ENCODE measurements at places on chromosomes 7 and 10.
A peak's percentile ranks its signal among the peaks of the same experiment; 100 is the strongest.

- DNase-seq: no peak
Measured at GRCh38 chr10:119233821-119234220, 26.4 kb downstream of the GRK5 start.

DNA sequence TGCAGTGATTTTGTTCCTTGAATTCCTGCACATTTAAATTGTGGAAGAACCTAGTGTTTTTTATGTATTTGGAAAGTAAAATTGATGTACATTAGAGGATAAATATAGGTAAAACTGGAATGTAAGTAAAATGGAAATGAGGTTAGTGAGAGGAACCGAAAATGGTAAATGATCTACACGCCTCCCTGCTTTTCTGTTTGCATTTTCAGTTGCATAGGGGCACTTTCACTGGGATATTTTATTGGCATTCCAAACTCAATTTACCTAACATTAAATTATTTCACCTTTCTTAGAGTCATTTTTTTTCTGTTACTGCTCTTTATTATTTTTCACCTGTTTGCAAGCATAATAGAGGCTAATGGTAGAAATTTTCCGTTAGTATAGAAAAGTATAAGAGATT, 8.0 kb downstream of the CDK13 start:
- no peak for DNase-seq

DNA sequence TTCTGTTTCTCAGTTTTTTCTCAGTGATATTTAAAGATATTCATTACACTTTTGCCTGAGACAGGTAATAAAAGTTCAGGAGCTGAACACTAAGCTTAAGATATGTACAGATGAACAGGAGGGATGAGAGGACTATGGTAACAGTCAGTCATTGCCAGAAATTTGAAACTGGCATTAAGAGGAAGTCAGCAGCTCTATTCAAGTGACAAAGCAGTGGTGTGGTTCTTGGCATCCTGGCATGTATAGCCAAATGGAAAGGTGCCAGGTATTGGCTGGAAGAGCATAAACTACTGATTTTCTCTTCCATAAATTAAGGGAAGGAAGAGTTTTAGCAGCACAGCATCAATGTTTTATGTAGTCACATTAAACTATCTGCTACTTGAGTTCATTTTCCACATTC, 22.7 kb downstream of the HOXA1 start:
- no peak for DNase-seq

- no peak for DNase-seq
Measured at GRCh38 chr10:100506596-100507356, 12.9 kb downstream of the SEC31B start.

DNA sequence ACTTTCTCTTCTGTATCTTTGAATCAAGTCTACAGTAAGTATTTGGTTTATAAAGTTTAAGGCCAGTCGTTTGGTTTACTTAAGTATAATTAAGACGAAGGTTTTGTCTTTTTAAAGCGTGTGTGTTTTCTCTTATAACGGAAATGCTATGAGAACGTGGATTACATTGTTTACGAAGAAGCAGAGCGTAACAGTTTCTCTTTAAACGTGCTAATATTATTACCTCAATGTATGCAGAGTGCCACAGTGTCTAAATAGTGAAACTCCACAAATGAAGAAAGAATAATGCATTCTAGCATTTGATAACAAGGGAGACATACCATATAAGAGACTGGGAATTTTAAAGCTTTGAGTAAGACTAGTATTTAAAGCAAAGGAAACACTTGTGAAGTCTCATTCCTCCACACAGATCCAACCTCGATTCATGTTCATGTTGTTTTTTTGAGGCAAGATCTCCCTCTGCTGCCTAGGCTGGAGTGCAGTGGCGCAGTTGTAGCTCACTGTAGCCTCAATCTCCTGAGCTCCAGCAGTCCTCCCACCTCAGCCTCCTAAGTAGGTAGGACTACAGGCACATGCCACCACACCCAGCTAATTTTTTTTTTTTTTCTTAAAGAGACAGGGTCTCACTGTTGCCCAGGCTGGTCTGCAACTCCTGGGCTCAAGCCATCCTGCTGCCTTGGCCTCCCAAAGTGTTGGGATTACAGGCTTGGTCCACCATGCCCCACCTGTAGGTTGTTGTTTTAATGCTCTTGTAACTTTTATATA, 75.1 kb downstream of the ANKRD61 start:
- DNase-seq: no peak

DNA sequence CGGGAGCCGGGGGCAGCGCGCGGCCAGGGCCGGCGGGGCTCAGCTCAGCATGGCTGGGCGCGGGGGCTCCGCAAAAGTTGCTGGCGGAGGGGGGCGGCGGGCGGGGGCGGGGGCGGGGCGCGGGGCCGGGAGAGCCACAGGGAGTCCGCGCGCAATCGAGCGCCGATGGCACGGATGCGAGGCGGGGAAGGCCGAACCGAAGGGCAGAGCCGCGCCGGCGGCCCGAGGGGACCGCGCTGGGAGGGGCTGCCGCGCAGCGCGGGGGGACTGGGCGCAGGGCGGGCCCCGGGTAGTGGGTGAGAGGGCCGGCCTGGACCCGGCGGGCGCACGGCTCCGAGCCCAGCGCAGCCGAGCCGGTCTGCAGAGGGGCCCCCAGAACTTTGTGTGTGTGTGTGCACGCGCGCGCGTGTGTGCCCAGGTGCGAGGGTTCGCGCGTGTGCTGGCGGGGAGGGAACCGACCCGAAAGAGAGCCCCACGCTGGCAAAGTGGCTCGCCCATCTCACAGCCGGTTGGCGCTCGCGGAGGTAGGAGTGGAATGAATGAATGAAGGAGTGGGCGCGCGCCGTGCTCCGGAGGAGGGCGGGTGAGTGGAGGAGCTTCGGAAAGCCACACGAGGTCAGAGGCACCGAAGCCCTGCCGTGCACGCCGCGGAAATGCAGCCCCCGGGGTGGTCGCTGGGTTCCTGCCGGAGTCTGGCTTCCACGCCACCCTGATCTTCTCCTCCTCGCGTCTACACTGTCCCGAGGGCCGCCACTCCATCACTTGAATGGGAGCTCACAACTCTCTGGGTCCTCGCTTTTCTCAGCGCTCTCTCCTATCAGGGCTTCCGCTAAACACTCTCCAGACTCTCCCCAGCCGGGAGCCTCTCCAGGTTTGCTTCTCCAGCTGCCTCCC, at the start of gene HIPK2:
TSS of gene HIPK2 (minus strand) at position 51 of the 894 bp plus-strand sequence. CDS start 375 bp downstream, outside the sequence.
- DNase-seq: peak; percentile 56

DNA sequence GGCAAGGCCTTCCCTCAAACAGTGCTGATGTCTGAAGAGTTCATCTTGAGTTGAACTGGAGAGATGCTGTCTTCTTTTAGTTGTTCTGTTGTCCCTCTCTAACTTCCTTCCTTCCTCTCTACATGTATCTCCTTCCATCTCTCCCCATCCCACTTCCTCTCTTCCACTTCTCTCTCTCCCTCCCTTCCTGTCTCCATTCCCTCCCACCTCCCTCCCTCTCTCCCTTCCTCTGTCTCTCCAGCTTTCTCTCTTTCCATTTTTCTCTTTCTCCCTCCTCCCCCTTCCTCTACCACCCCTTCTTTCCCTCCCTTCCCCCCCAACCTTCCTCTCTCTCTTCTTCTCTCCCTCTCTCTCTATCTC, 40.7 kb upstream of the TNS3 start:
- DNase-seq: no peak

DNA sequence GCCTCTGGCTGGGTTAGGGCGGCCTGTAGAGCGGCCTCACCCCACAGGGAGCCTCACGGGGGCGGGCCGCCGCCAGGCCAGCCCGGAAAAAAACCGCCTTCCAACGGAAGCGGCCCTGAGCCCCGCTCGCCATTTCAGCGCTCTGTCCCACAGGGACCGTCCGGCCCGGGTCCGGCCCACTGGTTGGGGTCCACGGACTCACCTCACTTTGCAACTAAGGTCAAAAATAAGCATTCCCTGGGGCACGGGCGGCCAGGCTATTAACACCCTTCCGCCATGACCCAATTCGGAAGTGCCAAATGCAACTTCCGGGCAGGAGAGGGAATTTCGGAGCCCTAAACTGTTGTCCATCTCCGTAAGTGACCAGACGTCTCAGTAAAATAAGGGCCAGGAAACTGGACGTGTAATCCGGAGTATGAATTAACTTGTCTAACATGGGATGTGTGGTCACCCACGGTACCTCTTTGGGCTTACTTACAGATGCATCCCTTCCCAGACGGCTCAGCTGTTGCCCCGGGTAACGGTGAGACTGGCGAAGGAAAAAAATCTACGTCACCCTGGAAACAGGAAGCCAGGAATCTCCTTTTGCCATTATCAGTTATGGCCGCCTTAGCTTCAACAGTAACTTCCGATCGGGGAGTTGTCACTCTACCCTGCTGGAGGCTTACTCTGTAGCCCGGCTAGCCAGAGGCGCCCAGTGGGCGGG, at the start of gene BBIP1:
TSS of gene BBIP1 (minus strand) at position 538 of the 706 bp plus-strand sequence. CDS start 1,023 bp downstream, outside the sequence.
- DNase-seq: no peak

DNA sequence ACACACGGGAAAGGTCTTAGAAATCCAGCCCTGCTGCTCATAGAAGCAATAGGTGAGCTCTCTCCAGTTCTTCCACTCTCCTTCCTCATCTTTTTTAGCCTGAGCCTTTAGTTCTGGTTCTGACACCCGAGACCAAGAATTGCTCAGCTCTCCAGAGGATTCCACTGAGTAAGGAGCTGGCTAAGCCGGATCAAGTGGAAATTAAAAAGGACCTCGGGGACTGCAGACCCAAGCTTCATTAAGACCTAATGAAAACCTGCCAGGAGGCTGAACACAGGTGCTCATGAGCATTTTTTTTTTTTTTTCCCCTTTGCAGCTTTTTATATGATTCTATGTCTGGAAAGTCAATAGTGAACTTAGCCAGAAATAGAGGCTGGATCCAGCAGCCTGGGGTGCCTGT, 1176.0 kb upstream of the AUTS2 start:
- DNase-seq: no peak

DNA sequence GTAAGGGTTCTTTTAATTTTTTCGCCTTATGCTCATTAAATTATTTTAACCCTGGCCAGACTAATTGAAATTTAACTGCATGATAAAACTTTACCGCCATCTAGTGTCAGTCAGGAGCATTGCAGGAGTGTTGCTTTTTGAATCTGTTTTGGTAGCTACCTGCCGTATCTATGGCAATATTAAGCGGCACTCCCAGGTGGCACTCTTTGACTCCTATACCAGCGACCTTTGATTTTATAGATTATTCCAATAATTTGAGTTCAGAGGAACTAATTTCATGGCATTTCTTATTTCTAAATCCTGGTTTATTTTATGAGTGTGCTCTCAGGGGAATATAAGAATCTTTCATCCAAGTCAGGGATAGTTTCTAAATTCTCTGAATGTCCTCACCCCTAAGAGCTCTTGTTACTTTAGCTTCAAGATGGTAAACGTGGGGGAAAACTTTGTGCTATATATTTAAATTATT, 198.9 kb downstream of the REEP3 start:
- no peak for DNase-seq

GRCh38 chr10:46787321-46787615, 124.0 kb upstream of the PTPN20 start:
- no peak for DNase-seq

- no peak for DNase-seq
Measured at GRCh38 chr7:149751043-149751775, 22.2 kb downstream of the ZNF467 start.

DNA sequence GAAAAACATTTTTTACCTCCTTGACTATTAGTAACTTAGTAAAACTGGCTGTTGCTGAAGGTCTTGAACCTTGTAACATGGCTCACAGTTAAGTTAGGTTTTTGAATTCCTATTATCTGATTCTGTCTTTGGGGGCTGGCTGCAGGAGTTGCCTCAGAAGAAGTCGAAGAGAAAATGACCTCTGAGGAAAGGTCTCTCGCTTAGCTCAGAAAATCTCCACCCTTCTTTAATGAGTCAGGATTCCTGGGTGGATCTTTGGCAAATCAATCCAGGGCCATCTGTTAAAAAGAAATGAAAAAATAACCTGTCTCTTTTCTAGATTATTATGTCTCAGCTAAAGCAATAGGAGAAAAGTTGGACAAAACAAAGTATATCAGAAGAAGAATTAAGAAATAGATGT, 267.8 kb upstream of the SEMA3C start:
- no peak for DNase-seq

GRCh38 chr7:30351286-30351685, 66.9 kb downstream of the ZNRF2 start:
- no peak for DNase-seq

DNA sequence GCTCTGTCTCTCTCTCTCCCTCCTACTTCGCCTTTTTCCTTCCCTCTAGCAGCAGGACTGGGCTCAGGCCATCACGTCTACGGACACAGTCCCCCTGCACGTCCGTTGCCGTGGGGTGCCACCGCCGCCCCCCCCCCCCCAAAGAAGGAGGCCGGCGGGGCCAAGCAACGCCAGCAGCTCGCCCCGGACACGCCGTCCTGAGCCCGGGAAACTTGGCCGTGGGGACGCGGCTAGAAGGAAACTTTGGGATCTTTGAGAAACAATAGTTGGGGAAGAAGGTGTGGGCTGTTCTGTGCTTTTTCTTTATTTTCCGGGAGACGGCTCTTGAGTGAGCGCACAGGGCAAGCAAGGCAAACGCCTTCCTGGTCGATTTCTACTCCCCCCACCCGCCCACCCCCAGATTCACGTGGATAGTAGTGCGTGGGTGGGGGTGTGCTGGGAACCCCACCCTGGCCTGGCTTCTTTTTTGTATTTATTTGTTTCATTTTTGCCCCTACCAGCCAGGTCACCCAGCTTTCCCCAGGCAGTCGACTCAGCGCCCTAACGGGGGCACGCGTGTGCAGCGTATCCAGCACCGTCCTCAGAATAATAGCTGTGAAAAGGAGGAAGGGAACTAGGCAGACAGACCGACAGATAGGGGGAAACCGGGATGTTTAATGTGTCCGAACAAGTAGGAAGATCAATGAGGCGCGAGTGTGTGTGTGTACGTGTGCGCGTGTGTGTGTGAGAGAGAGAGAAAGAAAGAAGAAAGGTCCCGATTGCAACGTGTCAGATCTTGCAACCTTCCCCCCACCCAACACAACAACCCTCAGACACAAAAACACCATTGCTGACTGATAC, 1.4 kb downstream of the MXI1 start:
- DNase-seq: no peak

- DNase-seq: no peak
Measured at GRCh38 chr7:22452142-22452959, 47.6 kb downstream of the STEAP1B start.

GRCh38 chr7:123484199-123484598, 50.2 kb downstream of the IQUB start:
- DNase-seq: no peak

DNA sequence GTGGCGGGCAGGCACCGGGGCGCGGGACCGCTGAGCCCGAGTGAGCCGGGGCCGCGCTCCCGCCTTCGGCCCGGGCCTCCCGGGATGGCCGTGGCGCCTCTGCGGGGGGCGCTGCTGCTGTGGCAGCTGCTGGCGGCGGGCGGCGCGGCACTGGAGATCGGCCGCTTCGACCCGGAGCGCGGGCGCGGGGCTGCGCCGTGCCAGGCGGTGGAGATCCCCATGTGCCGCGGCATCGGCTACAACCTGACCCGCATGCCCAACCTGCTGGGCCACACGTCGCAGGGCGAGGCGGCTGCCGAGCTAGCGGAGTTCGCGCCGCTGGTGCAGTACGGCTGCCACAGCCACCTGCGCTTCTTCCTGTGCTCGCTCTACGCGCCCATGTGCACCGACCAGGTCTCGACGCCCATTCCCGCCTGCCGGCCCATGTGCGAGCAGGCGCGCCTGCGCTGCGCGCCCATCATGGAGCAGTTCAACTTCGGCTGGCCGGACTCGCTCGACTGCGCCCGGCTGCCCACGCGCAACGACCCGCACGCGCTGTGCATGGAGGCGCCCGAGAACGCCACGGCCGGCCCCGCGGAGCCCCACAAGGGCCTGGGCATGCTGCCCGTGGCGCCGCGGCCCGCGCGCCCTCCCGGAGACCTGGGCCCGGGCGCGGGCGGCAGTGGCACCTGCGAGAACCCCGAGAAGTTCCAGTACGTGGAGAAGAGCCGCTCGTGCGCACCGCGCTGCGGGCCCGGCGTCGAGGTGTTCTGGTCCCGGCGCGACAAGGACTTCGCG, 534 bp downstream of the FZD9 start:
- DNase-seq: no peak

- DNase-seq: no peak
Measured at GRCh38 chr7:155865830-155866525, 53.7 kb upstream of the SHH start.

Data from stimulated activated CD4-positive, alpha-beta T cell treated with anti-CD3 and anti-CD28 coated beads, Interleukin-15, amount 100 ng/mL, for 1 hour (primary cell).